DMS53 (cell line): ENCODE measurements at places on chromosomes 5 and 9.

- DNase-seq: no peak
Measured at GRCh38 chr5:157785801-157786200, 42.3 kb downstream of the LSM11 start.

DNA sequence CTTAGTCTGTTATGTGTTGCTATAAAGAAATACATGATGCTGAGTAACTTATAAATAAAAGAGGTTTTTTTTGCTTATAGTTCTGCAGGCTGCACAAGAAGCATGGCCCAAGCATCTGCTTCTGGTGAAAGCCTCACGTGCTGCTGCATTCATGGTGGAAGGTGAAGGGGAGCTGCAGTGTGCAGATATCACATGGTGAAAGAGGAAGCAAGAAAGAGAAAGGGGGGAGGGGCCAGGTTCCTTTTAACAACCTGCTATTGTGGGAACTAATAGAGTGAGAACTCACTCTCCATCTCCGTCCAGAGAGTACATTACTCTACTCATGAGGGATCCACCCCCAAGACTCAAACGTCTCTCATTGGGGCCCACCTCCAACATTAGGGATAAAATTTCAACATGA is 12.5 kb upstream of the PARP8 start:
- no peak for DNase-seq

DNA sequence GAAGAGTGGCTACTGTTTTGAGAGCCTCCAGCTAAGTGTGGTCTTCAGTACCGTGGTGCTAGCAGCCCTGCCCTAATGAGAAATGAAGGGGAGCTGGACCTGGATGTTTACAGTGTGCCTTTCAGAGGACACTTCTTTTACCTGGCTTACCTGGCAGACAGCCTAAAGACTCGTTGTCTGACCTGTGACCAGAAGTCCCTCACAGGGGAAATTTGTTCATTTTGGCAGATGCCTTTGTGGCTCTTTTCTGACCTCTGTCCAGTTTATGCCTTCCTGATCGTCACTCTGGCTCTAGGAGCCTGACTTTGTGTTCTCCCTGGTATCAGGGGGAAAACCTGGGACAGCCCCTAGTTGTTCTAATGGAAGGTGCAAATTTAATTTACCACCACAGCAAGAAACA is 475.1 kb downstream of the DMRTA1 start:
- no peak for DNase-seq

GRCh38 chr5:167861928-167862426 is 429.5 kb upstream of the WWC1 start:
- no peak for DNase-seq

DNA sequence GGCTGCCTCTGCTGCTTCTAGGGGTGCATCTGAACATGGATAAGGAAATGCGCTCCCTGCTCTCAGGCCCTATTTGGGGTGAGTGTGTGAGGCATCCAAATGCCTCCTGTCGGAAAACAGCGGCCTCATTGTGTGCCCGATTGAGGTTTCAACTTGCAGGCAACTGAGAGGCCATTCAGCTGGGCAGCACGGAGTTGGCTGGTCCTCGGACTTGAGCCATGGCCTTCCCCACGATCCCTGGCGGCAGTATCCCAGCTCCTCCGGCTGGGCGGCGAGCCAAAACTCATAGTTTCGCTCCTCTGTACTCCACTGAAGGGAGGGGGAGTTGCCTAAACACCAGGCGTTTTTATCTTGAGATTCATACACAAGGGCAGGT is 597.3 kb upstream of the SGCD start:
- DNase-seq: peak; percentile 62

GRCh38 chr5:139725073-139725830 is 70.4 kb upstream of the PSD2 start:
- DNase-seq: peak; percentile 33

DNA sequence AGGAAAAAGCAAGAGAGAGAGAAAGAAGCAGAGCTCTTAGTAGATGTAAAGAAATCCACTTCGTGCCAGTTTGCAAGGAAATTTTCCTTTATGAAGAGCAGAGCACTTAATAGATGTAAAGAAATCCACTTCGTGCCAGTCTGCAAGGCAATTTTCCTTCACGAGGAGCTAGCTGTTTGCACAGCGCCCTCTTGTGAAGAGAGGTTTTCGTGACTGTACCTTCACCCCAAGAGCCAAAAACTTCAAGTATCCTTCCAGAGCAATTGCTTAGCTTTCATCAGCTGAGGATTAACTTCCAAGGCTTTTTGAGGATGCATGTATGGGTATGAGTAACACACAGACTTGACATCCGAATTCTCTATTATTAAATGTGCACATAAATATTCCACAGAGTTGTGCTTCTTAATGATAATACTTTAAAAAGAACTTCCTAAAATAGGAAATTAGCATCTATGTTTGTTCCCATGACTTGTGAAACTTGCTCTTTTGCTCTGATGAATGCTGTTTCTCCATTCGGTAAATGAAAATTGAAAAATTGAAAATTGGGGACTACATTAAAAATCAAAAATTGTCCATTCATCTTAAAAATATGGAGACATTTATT is 525.6 kb downstream of the PDE4D start:
- DNase-seq: peak; percentile 74

GRCh38 chr9:125805057-125805456 is 57.9 kb downstream of the PBX3 start:
- DNase-seq: no peak
